ENCODE measurements at places on chromosomes 5 and 9.

- DNase-seq = no peak
These were observed 230.3 kb upstream of the MVB12B start for GRCh38 chr9:126096340-126096739.

- DNase-seq = no peak
These were observed 559.7 kb downstream of the ACTL7B start for GRCh38 chr9:108296056-108296455.

GRCh38 chr5:167899490-167900070 is 391.9 kb upstream of the WWC1 start:
- no peak for DNase-seq

GRCh38 chr5:65508978-65509377 is 27.3 kb upstream of the ADAMTS6 start:
- DNase-seq = no peak

GRCh38 chr5:67897980-67898379 is 317.6 kb upstream of the PIK3R1 start:
- no peak for DNase-seq

DNA sequence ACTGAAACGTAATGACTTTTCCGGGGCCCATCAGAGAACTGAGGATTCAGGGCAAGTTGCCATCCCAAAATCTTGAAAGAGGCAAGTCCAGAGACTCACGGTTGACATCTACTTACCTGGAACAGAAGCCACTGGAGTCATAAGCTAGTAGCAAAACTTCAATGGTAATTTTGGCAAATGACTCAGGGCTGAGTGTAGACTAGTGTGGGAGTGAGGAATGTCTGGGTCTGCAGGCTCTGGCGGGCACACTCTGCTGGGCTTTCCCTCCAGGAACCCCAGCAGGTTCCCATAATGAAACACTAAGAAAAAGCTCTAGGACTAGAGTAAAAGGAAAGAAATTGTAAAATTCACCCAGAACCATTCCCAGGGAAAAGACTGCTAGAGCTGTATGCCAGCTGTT is 122.9 kb upstream of the NFIL3 start:
- DNase-seq = no peak

GRCh38 chr5:134432677-134433359 is 21.1 kb upstream of the CDKN2AIPNL start:
- DNase-seq = no peak

- DNase-seq = no peak
These were observed 88.5 kb downstream of the ACER2 start for GRCh38 chr9:19497276-19497675.

DNA sequence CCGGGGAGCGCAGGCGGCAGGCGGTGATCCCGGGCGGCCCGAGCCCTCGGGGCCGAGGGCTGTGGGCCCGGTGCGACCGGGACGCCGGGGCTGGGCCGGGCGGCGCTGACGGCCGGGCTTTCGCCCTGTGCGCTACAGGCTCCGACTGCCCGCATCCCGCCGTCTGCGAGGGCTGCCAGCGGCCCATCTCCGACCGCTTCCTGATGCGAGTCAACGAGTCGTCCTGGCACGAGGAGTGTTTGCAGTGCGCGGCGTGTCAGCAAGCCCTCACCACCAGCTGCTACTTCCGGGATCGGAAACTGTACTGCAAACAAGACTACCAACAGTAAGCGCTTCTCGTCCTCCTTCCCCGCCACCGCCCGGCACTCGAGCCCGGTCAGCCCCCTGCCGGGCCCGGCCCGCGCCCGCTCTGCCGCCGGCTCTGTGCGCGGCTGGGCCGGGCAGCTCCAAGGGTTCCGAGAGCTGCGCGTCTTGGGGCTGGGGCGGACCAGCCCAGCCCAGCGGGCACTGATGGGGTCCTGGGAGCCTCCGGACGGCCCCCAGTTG is 1.6 kb downstream of the LMX1B start:
- DNase-seq = no peak

DNA sequence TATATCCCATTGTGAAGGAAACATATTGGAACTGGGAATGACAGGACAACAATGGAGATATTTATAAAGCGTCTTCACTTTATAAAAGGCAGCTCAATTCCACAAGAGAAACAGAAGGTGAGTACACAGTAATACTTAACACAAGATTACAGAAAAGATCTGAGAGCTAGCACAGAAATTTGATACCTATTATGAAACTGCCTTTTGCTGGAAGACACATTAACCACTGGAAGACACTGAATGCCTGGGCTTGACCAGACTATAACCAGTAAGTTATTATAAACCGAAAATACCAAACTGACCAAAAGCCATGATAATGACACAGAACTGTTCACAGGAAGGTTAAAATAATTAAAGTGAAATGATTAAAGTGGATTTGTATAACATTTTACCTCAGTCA is 195.4 kb downstream of the NR2F1-AS1 start:
- no peak for DNase-seq

- DNase-seq = peak; percentile 33
These were observed 5.5 kb upstream of the DNAJC21 start for GRCh38 chr5:34923694-34924461.

DNA sequence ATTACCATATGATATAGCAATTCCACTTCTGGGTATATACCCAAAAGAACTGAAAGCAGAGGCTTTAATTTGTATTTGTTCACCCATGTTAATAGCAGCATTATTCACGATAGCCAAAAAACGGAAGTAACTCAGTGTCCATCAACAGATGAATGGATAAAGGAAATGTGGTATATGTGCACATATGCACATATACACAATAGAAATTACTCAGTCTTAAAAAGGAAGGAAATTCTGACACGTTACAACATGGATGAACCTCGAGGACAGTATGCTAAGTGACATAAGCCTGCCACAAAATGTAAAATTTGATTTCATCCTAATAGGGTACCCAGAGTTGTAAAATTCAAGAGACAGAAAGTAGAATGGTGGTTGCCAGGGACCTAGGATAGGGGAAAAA is 54.9 kb downstream of the NUP155 start:
- DNase-seq = no peak

DNA sequence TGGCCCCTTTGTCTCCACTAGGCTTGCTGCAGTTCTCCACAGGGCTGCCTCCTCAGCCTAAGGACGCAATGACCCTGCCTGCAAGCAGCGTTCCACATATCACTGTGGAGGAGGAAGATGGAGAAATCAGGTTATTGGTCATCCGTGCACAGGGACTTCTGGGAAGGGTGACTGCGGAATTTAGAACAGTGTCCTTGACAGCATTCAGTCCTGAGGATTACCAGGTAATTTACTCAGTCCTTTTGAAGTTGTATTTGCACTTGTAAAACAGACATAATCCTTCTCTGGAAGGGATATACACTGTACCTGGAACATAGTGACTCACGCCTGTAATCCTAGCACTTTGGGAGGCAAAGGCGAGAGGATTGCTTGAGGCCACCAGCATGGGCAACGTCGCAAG is 116.6 kb downstream of the ADGRV1 start:
- no peak for DNase-seq

GRCh38 chr9:104882566-104882965 is 45.4 kb downstream of the ABCA1 start:
- no peak for DNase-seq

DNA sequence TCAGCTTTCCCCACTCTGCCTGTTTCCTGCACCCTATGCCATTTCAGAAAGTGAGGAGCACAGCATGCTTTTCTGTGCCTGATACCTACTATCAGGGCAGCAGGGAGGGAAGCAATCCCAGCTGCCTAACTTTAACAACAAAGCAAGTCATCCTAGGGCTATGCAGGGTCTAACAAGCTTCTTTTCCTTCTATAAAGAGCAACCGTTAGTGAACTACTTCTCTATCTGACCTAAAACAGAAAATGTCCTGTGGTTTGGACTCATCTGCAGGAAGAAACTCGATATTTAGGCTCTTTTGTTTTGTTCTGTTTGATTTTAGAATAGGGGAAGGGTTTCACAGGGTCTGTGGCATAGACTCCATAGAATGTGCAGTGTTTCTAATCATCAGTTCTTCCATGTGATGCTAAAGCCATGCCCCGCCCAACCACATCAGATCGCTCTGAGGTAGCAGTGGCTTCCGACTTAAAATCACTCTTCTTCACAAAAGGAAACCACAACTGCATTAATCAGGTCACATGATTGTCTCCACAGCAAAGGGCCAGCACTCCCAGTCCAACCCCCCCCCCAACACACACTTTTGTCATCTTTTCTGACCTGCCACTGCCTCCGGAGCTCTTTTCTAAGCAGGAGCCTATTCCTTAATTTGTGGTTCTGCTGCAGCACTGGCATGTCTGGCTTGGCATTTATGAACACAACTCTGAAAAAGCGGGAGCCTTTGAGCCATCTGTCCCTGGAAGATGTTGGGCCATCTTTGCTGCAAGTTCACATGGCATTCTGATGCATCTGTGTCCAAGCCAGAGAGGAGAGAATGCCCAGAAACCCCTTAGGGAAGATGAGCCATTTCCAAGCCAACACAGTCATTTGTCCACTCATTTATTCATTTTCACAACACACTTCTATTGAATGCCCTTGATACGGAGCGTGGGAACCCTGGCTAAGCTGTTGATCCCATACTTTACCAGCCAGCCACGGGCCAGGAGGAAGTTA is 71.6 kb downstream of the CFAP90 start:
- no peak for DNase-seq

- DNase-seq = no peak
These were observed 138.6 kb downstream of the ARHGEF28 start for GRCh38 chr5:73764586-73764985.

DNA sequence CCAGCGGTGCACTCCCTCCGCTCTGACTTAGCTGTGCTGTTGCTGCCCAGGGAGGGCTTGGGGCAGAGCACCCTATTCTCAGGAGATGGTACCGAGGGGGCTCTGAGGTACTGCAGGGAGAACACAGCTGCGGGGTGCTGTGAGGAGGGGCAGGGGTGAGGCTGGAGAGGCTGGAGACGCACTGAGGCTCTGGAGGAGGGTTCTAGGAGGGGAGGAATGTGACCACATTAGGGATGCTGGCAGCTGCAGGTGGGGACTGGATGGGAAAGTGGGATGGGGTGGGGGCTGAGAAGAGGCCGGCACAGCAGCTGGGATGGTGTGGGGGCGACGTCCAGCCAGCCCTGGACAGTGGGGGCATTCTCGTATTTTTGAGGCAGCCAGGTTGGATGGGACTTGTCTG is 20.9 kb downstream of the NCS1 start:
- no peak for DNase-seq

- no peak for DNase-seq
These were observed 56.2 kb downstream of the TMOD1 start for GRCh38 chr9:97557606-97558095.

DNA sequence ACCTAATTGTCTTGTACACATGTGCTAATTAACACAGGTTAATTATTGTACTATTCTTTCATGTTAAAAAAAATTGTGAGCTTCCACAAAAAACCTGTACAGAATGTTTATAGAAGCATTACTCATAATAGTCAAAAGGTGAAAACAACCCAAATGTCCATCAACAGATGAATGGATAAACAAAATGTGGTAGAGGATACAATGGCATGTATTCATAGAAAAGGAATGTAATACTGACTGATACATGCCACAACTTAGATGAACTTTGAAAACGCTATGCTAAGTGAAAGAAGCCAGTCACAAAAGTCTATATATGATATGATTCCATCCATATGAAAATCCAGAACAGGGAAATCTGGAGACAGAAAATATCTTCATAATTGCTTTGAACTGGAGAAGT is 25.6 kb downstream of the RRAGA start:
- no peak for DNase-seq

DNA sequence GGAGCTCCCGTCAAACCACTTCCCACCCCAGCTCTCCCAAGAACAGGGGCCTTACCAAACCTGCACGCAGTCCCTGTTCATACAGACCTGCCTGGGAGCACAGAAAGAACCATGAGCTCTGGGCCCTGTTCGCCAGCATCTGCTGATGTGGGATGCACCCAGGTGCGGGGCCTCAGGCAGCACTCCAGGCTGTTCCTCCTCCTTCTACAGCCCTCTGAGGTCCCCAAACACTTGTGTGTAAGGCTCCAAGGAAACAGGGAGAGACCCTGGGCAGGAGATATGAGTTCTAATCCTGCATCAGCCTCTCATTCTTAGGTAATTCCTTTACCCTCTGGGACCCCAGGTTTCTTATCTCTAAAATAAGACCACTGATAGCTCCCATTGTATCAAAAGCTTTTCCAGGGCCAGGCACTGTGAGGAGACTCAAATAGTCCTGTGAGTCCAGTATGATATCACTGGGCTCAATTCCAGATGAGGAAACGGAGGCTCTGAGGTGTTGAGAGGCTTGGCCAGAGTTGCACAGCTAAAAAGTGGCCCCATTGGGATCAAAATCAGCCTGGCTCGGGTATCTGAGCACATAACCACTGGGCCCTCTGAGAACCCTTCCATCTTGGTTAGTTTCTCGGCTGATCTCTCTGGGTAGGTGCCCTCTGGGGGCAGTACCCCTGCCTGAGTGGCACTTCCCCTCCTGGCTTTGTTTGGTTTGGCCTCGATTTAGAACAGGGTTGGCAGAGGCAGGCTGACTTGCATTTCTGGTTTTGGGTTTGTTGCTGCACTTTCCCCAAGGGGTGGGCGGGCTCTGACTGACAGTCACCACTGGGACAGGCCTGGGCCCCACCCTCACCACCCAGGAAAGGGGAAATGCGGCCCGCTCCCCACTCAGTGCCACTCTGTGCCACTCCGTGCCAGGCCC is 116.8 kb downstream of the RGS3 start:
- DNase-seq = peak; percentile 83

DNA sequence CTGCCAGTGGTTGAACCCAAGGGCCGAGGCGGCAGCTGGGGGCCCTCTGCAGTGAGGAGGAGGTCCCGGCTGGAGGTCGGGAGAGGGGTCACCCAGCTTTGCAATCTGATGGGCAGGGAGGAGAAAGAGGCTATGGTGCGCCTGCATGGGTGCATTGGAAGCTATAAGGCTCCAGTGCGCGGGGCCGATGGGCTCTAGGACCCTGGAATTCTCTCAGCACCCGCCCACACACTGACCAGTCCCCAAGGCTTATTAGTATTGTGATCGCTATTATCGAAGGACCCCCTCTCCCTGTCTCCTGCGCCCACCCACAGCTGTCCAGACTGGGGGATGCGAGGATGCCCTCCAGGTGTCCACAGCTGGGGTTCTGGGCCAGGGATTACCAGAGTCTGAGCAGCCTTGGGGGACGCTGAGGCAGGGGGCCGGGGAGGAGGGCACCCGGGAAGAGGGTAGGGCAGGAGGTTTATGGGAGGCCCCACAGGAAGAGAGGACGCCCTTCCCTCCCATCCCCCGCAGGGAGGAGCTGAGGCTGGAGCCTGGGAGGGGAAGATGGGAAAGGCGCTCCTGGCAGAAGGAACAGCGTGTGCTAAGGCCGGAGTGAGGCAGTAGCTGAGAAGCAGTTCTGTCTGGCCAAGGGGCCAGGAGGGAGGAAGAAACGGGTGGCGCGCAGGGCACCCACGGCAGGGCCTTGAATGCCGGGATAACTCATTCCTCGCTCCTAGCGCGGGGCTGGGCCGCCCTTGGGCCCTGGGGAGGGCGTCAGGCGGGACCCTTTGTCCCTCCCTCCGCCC is 24.2 kb downstream of the C9orf50 start:
- DNase-seq = no peak
